ENCODE measurements at places on chromosomes 3 and 15. TPM values are rescaled to one million over a fixed set of nuclear protein-coding genes. Genes with fewer than 3 reads are reported as not detected.

Gene PLSCR2
- not detected for total RNA-seq

DNA sequence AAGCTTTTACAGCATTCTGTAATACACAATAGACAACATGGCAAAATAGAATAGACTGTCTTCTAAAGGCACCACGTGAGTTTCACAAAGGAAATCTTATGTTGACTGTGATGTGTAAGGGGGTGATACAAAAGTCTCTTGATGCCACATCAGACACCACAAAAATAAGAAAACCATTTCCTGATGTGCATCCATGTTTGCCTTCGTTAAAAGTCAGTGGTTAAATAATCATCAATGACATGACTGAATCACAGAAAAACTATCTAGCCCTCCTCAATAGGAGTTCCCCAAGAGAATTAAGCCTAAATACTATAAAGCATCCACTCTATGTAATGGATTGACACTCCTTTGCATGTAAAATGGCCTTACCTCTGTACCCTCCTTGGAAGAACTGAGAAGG, 198.6 kb upstream of the SLC2A2 start:
- DNase-seq: no peak

Gene SGO1
- total RNA-seq: not detected

Gene CELF6
- not detected for total RNA-seq

DNA sequence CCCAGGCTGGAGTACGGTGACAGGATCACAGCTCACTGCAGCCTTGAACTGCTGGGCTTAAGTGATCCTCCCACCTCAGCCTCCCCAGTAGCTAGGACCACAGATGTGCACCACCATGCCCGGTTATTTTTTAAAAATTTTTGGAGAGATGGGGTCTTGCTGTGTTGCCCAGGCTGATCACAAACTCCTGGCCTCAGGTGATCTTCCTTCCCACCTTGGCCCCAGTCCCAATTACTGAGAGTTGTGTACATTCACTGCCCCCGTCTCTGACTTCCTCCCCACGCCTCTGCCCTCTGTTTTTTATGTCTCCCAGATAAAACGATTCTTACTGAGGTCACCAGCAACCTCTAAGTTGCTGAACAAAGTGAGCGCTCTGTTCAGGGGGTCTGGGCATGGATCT, 87.7 kb downstream of the LINGO1 start:
- no peak for DNase-seq

- DNase-seq: no peak
Measured at GRCh38 chr3:71718072-71718471, 7.1 kb downstream of the EIF4E3 start.

GRCh38 chr3:116005404-116005803, 382.1 kb downstream of the GAP43 start:
- no peak for DNase-seq

GRCh38 chr3:153673853-153674252, 447.3 kb upstream of the ARHGEF26 start:
- DNase-seq: no peak

DNA sequence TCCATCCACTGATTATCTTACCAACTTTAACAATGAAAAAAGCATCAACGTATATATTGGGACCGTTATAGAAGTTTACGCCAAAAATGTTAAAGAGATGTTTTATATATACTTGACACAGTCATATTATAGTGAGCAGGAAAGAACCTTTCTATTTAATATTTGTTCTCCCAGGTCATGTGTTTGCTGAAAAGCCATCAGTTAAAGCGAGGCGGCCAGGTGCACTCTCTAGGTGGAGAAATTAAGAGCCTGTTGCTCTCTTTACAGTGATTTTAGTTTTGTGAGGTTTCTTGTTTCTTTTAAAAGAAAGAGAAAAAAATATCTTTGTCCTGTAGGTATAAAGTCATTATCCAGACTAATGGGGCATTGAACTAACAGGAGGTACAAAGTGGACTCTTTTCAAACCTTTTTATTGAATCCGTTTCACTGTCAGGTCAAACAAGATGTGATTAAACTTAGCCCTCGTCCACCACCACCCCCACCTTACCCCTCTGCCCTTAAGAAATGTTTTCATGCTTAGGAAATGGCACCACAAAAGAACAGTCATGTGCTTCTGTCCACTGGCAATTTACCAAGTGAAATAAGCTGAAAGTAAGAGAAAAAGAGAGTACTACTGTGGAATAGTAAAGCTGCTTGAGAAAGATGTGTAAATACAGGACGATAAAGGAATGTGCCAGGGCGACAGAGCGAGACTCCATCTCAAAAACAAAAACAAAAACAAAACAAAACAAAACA, 279.9 kb downstream of the PTPRG start:
- DNase-seq: no peak

GRCh38 chr15:101133181-101133460, 118.7 kb downstream of the CHSY1 start:
- DNase-seq: no peak

Gene CCDC39
- total RNA-seq: not detected

Gene GP5
- total RNA-seq: 0.11 TPM

- DNase-seq: no peak
Measured at GRCh38 chr15:49610157-49610918, 10.3 kb downstream of the FAM227B start.

Gene SLC22A13
- not detected for total RNA-seq

- DNase-seq: no peak
Measured at GRCh38 chr3:85758442-85758841, 799.7 kb downstream of the CADM2 start.

- no peak for DNase-seq
Measured at GRCh38 chr3:130527426-130527825, 10.4 kb downstream of the COL6A6 start.

Gene TSPAN3
- 98.2 TPM for total RNA-seq

DNA sequence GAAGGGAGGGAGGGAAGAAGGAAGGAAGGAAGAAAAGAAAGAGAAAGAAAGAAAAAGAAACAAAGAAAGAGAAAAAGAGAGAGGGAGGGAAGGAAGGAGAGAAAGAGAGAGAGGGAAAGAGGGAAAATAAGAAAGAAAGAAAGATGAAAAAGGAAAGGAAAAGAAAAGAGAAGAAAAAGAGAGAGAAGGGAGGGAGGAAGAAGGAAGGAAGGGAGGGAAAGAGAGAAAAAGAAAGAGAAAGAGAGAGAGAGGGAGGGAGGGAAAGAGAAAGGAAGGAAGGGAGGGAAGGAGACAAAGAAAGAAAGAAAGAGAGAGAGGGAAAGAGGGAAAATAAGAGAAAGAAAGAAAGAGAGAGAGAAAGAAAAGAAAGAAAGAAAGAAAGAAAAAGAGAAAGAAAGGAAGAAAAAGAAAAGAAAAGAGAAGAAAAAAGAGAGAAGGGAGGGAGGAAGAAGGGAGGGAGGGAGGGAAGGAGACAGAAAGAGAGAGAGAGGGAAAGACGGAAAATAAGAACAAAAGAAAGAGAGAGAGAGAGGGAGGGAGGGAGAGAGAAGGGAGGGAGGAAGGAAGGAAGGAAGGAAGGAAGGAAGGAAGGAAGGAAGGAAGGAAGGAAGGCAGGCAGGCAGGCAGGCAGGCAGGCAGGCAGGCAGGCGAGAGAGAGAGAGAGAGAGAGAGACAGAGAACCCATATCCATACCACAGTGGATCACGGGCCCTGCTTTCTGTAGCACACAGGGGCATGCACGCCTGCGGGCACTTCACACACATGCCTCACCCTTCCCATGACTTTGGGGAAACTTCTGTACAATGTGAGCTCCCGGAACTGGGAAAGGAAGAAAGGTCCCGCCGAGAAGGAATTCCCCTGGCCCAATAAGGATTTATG, 52.5 kb downstream of the ADCY5 start:
- no peak for DNase-seq

DNA sequence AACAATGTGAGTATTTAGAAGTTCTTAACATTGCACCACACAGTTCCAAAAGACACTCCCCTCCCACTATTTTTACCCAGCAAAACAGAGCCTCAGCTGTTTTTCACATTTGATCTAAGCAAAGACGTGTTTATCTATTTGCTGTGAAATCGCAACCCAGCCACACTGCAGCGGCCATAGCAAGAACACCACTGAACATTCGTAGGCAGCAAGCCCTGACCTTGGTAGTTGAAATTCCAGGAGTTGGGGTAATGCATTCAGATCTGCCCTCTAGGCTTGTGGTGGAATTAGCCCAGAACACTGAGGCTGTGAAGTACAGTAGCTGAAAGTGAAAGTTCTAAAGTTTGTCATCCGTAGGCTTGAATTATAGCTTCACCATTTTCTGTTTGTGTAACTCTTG, 17.1 kb upstream of the SLC24A5 start:
- DNase-seq: no peak

- DNase-seq: no peak
Measured at GRCh38 chr3:158739078-158739477, 6.8 kb upstream of the RARRES1 start.

DNA sequence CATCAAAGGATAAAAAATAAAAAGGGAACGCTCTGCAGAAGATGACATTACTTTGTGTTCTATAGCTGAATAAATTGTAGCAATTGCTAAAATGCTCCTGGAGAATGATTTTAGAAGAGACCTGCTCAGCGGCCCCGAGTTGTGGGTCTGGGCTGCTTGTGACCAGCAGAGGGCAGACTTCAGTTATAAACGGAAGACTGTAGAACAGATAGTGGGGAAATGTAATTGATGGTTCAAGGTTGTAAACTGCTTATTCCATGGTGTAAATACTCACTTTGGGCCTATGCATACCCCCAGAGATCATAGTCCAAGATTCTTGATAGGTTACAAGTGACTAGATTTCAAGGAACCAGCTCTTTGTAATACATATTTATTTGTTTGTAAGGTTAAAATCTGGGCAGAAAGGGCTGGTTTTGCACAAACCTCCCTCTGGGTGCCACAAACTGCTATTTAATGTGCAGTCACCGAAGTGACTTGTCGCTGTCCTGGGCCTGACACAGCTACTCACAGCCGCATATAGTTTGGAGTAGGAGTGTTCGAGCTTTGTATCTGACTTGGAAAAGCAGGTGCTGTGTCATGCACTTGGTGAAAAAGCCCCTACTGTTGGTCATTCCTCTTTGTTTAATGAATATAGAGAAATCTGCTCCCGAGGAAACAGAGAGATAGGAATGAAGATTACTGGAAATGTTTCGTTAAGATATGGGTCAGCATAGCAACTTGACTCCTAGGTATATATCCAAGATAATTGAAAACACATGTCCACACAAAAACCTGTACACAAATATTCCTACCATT, 34.7 kb upstream of the NDUFB4 start:
- DNase-seq: peak; percentile 87

GRCh38 chr15:90232196-90232595, 1.5 kb downstream of the CIB1 start:
- no peak for DNase-seq

DNA sequence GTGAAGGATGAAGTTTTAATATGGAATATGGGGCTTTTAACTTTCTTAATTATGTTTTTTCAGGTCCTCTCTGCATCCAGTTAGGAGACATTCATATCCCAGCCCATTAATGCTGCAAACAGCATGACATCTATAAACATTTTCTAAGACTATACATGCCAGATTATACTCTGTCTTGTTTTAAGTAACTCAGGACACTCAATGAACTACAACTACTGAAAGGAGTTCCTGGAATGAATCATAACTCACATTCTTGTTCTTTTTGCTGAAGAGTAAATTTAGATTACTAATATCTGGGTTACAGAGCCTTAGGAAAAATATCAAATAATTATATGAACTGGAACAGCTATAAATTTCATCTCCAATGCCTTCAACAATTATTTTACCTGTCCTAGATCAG, 167.4 kb downstream of the STAG1 start:
- DNase-seq: no peak

DNA sequence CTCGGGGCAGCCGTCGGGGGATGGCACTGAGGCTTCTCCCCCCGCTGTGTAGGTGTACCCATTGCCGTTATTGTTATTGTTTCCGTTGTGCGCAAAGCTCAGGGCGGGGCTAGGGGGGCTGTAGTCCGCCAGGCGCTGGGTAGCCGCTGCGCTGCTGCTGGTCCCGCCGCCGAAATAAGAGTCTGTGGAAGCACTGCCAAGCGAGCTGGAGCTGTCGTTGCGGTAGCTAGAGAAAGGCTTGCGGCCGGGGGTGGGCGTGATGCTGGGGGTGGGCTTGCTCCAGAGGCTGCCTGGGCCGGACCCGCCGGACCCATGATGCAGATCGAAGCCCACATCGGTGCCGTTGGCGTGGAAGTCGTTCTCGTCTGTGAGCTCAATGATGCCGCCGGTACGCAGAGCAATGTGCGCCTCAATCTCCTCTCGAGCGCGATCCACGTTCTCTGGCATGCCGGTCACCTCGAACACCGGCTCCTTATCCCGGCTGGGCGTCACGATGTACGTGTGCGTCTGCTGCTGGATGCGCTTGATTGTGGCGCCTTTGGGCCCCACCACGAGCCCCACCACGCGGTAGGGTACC, 1.9 kb downstream of the MEX3B start:
- DNase-seq: no peak

DNA sequence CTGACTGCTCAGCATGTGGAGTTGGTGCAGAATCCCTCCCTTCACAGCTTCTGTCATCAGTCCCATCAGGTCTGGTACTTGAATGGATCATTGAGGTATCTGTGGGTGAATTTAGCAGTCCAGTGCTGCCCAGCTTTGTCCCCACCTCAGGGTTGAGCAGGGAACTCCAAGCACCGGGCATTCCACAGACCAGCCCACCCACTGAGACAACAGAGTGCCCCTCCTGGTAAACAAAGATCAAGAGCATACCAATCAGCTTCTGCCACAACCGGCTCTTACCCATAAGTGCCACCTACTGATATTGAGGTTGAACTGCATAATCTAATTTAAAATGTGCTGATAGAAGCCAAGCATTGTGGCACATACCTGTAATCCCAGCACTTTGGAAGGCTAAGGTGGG, 57.1 kb upstream of the FXR1 start:
- DNase-seq: no peak

GRCh38 chr3:23916152-23916885, 471 bp downstream of the NKIRAS1 start:
- no peak for DNase-seq
